Fibroblast of the aortic adventitia (primary cell): ENCODE measurements at places on chromosomes 3 and 15.

DNA sequence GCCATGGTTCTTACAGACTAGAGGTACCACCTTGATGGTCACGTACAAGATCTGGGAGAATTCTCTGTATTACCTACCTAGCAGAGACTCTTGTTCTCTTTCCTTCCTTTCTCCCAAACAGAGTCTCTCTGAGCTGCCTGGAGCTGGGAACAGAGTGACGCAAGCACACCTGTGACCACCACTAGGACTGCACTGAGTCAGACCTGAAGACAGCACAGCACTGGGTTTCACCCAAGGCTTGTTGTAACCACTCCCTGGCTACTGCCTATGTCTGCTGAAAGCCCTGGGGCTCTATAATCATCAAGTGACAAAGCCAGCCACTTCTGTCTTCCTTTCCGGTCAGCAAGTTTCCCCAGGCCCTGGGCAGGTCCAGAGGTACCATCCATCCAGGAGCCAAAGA is 293.3 kb upstream of the CNTN4 start:
- DNase-seq: no peak

DNA sequence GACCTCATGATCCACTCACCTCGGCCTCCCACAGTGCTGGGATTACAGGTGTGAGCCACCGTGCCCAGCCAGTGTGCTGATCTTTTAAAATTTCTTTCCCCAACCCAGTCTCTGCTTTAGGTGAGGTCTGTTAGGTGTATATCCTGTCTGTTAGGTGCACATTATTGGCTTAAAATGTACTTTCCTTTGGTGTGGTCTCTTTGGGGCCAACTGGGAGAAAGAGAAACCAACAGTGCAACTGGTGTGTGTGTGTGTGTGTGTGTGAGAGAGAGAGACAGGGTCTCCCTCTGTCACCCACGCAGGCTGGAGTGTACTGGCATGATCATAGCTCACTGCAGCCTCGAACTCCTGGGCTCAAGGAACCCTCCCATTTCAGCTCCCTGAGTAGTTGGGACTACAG is 50.3 kb upstream of the GNB5 start:
- no peak for DNase-seq

DNA sequence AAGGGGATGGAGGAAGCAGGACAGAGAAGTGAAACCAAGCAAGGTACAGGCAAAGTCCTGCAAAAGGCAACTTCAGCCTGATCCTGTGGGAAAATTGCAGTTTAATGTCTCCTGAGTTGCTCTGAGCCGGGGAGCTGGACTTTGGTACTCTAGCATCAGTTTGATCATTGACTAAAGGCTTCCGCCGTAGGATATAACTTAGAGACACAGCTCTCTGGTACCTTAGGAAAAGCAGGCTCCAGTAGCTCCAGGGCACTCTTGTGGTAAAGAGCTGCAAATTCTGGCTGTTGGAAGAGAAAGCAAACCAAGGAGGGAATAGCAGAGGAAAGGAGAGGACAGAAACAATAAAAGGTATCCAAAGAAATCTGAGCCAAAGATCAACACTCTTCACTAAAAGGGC is 521.1 kb downstream of the PLOD2 start:
- DNase-seq: no peak

DNA sequence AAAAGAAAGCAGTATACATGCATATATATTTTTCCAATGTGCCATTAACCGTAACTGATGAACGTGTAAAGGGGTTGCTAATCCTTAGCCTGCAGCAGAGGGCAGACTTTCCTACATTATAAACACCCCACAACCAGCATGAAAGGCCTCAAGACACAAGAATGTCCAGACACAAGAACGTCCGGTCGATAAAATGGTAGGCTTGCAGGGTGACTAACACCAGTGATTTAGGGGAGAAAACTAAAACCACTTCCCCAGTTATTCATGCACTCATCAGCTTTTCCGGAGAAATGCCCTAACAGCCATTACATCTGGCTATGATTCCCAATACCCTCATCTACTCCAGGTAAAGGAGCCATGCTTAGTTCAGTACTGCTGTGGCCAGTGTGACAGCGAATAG is 57.4 kb downstream of the LRTM1 start:
- DNase-seq: peak; percentile 95

- DNase-seq: peak; percentile 96
Measured at GRCh38 chr3:132317229-132317948, at the start of gene ACP3. Gene ACP3, plus strand, starts transcription at chr3:132317407. Its CDS starts 50 bp downstream, at chr3:132317457.

GRCh38 chr3:192340031-192340430 is 387.3 kb downstream of the FGF12 start:
- DNase-seq: no peak

GRCh38 chr3:37825744-37826400 is 35.8 kb upstream of the CTDSPL start:
- DNase-seq: no peak

- DNase-seq: peak; percentile 72
Measured at GRCh38 chr15:68635141-68635540, 56.3 kb downstream of the CORO2B start.

GRCh38 chr3:93861017-93861416 is 112.7 kb downstream of the PROS1 start:
- DNase-seq: no peak

DNA sequence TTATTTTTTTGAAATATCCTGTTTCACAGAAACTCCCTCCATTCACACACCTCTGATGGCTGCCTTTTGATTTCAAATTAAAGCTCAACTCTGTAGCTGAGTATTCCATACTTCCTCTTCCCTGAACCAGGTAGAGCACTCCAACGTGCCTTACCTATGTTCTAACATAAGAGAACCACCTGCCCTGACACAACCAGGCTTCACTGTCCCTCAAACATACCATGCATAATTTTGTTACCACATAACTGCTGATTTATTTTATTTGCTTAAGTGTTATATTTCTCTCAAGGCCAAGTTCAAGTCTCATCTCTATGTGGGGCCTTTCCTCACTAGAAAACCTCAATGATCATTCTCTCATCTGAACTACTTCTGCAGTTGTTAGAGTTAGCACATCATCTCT is 209.7 kb downstream of the P3H2 start:
- DNase-seq: no peak

DNA sequence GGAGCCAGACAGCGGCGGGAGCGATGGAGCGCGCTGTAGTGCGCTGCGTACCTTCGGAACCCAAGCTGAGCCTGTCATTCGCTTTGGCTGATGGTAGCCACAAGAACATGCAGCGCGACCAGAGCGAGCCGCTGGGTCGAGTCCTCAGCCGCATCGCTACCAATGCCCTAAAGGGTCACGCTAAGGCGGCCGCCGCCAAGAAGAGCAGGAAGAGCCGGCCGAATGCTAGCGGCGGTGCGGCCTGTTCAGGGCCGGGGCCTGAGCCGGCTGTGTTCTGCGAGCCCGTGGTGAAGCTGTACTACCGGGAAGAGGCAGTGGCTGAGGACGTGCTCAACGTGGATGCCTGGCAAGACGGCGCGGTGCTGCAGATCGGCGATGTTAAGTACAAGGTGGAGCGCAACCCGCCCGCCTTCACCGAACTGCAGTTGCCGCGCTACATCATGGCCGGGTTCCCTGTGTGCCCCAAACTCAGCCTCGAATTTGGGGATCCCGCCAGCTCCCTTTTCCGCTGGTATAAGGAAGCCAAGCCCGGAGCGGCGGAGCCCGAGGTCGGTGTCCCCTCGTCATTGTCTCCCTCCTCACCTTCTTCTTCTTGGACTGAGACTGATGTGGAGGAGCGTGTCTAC is 498 bp downstream of the PDE12 start:
- DNase-seq: no peak

DNA sequence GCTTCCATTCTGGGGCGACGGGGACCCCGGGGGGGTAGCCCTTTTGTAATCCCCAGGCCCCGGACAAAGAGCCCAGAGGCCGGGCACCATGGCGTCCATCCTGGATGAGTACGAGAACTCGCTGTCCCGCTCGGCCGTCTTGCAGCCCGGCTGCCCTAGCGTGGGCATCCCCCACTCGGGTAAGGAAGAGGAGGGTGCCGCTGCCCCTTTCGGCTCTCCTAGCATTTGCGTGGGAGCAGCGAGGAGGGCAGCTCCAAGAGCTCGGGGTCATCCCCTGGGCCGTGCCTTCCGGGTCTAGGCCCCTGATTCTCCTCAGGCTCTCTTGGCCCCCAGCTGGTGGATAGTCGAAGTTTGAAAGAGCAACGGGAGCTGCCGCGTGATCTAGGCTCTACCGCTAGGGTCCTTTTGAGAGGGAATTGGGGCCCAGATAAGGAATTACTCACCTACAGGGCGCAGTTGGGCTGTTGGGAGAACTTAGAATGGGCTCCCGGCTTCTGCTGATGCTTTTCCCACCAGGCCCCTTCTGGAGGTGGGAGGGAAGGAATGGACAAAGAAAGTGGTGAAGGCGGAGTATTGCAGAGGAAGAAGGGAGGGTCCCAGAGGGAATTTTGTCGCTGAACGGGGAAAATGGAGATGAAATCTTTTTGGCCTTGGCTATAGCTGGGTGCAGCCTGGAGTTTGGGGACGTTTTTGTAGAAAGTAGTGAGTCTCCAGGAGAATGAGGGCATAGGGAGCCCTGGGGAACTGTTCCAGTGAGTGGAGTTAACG is 615 bp downstream of the VPS18 start:
- peak; percentile 78 for DNase-seq

- peak; percentile 7 for DNase-seq
Measured at GRCh38 chr15:100601163-100601562, 821 bp downstream of the LINS1 start.

- peak; percentile 84 for DNase-seq
Measured at GRCh38 chr3:120435621-120436020, 15.2 kb downstream of the FSTL1 start.

DNA sequence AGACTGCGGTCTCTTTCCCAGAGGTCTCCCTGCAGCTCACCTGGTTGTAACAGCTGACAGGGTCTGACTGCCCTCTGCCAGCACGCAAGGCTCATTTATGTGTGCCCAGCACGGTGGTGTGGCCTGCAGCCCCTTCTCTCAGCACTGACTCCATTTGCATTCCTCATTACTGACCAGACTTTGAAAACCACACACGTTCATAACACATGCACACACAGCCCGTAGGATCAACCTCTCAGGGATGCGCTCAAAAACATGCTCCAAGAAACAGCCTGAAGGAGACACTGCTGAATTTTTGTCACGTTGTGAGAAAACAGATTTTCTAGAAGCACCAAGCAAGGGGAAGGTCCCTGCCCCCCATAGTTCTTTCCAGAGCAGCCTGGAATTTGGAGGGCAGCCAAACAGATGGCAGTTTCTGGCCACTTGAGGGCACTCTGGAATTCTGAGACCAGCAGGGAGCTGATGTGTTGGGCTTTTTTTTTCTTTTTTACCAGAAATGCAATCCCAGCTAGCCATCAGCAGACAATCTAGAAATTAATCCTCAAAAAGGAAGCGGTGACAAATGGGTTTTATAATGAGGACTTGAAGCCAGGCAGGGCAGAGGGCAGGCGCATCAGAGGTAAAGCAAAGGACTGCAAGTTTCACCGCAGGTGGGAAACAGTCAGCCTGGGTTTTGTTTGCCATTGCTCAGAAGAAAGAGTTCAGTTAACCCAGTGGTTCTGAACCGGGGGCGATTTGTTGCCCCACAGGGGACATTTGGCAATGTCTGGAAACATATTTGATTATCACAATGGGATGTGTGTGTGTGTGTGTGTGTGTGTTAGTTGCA is 170.5 kb upstream of the PROK2 start:
- peak; percentile 87 for DNase-seq

- DNase-seq: no peak
Measured at GRCh38 chr3:69179740-69180372, 57.5 kb upstream of the LMOD3 start.

DNA sequence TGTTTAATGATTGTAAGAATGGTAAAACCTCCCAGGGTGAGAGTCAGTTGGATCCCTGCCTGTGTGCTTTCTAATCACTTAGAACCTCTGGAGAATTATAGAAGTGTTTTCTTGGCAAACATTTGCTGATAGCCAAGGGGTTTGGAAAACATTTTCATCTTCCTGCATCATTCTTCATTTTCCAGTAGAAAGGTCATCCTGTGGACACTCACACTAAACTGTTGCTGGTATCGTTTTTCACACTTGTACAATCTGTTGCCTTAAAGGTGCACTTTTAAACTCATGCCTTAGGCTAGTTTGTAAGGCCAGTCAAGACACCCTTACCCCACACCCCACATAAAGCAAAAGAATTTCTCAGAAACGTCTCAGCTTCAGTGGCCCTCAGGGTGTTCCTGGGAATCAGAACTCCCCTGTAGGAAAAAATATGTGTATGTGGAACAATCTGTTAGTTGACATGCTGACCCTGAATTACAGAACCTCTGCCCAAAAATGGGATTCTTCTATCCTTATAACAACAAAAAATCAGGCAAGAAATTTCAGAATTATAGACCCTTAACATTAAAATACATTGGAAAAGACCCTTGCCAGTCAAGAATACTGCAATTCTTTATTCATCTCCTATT is 5.8 kb upstream of the PLD1 start:
- DNase-seq: peak; percentile 90

GRCh38 chr3:56694867-56695683 is 12.0 kb upstream of the TASOR start:
- DNase-seq: no peak

DNA sequence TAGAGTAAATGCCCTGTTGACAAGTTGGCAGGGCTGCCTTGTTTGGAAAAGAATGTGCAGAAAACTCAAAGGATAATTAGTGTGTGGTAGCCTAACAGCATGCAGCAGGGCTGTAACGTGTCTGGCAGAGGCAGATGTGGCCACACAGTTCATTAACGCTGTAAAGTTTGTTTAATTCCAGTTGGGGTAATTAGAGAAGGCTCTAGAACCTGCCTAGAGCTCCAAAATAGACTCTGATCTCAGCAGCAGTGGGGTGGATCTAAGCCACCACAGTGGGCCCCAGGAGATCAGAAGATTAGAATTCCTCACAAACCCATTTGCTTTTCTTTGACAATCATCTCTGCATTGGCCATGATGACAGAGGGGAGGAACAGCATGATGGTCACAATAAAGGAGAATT is 65.1 kb upstream of the LEKR1 start:
- DNase-seq: no peak

DNA sequence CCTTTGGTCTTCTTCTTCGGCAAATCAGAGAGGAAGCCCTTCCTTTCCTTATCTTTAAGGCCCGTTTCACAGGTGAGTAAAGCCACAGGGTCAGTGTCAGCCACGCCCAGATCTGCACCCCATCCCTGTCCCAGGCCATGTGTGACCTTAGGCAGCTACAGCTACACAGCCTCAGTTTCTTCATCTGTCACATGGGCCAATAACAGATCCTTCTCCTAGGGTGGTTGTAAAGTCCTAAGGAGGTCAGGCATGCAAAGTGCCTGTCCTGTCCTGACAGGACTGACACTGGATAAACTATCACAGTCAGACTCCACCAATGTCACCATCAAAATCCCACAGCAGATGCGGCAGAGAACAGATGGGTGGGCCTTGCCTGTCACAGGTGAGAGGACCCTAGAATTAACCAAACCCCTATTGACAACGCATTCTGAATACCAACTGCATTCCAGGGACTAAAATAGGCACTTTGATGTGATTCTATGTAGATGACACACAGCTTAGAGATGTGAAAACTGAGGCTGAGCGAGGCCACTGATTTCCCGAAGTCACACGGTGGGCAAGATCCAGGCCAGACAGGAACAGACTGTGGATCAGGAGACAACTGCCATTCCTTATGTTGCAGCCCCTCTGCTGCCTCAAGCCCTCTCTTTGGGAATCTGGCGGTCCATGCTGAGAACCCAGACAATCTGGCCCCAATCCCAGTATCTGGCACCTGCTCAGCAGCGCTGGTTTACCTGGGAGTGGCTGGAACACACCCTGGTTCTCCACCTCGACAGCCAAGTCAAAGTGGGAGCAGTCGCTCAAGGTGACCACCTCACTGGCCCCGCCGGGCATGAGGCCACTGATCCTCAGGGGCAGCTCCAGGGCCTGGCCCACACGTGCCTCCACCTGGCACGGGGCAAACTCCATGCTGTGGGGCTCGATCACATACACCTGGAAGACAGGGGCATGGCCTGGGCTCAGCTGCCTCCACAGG is 48.7 kb downstream of the NUP210 start:
- no peak for DNase-seq
